ENCODE measurements at places on chromosomes 12 and 14. TPM values are rescaled to one million over a fixed set of nuclear protein-coding genes. Genes with fewer than 3 reads are reported as not detected.

GRCh38 chr12:8780389-8780788, 42.0 kb upstream of the A2ML1 start:
- no peak for ATAC-seq

- no peak for ATAC-seq
These were observed 9.1 kb upstream of the TMCC3 start for GRCh38 chr12:94659346-94659930.

DNA sequence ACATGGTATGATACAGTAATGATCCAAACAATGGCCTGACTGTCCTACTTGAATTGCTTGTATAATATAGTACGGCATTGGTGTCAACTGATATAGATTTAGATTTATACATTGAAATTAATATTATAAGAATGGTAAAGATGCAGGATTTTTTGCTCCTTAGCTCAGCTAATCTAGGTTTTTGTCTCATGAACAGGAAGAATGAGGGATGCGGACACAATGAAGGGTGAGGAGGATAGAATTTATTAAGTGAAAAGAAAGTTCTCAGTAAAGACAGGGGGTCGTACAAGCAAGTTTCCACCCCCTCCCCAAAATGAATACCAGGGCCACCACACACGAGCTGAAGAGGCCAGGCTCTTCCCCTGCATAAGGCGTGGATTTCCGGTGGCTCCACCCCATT, 96.1 kb downstream of the KCNA5 start:
- ATAC-seq = no peak

Gene SARNP
- total RNA-seq = 66.9 TPM

DNA sequence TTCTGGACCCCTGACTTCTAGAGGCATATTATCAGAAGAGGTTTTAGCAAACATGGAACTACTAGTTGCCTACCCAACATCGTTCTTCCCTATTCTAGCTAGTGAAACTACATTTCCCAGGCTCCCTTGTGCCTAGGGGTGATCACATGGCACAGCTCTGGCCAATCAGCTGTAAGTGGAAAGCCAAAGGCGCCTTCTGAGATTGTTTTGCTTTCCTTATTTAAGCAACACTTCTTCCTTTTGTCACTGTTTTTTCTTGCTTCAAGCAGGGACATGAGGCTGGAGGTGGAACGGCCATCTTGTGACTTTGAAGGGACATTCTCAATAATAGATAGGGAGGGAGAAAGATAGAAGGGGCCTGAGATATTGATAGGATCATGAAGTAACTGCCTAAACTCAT, 136.7 kb downstream of the ZNF664 start:
- no peak for ATAC-seq

DNA sequence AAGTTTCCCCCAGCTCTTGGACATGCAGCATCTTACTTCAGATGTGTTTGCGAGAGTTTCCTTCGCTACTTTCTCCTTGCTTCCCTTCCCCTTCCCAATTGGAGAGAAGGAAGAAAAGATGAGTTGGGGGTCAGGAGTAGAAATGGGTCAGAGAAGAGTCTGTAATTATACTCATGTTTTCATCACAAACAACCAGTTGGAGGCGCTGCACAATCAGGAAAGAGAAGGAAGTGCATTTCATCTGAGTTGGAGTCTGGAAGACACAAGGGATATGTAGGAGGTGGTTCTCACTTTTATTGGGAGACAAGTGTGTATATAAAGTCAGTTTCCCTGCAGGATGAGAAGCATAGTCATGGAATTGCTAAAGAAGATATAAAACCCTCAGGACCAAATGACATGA, 31.3 kb upstream of the VSX2 start:
- no peak for ATAC-seq

GRCh38 chr14:77543240-77543551, 44.6 kb upstream of the ISM2 start:
- no peak for ATAC-seq

DNA sequence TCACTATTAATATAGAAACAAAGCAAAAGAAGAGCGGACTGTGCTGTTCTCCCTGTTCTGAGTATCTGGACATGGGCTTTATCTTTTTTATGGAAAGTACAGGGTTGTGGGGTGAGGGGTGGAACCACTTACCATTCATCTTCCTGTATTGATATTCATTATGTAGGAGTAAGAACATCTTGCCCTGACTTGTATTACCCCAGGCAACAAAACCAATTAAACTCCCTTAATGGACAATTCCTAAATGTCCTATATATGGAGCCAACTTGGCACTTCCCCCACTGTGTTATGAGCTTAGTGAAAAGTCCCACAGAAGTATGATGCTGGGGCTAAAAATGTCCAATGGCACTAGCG, 139.9 kb upstream of the KRR1 start:
- ATAC-seq = no peak

DNA sequence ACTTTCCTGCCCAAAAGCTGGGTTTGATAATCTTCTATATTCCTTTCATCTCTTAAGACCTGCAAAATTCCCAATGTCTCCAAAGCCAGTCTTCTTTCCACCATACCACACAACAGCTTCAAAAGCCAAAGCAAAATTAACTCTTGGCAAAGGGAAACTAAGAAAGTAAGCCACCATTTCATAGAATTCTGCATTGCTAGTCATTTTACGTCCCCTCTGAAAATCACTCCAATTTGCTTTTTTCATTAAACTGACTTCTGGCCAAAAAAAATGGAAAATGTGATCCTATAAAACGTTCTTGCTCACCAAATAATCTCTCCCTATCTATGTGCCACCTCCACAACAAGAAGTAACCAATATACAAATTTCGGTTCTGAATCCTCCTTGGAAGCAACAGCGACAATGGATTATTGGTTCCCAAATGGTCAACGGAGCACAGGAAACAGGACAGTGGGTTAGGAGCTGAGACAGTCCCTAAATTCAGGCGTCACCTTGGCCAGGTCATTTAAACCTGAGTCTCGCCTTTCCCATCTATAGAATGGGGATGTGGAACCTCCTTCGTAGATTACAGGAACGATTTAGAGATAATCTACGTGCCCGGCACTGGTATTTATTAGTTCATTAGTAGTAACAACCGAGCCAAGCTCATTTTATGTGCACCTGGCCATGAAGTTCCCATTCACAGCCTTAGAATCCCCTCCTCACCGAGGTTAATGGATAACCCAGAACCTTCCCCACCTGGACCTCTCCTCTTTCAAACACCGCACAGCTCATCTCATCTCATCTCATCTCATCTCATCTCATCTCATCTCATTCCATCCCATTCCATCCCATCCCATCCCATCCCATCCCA, 1.2 kb downstream of the NT5DC3 start:
- no peak for ATAC-seq

Gene RIMBP2
- 0.42 TPM for total RNA-seq

DNA sequence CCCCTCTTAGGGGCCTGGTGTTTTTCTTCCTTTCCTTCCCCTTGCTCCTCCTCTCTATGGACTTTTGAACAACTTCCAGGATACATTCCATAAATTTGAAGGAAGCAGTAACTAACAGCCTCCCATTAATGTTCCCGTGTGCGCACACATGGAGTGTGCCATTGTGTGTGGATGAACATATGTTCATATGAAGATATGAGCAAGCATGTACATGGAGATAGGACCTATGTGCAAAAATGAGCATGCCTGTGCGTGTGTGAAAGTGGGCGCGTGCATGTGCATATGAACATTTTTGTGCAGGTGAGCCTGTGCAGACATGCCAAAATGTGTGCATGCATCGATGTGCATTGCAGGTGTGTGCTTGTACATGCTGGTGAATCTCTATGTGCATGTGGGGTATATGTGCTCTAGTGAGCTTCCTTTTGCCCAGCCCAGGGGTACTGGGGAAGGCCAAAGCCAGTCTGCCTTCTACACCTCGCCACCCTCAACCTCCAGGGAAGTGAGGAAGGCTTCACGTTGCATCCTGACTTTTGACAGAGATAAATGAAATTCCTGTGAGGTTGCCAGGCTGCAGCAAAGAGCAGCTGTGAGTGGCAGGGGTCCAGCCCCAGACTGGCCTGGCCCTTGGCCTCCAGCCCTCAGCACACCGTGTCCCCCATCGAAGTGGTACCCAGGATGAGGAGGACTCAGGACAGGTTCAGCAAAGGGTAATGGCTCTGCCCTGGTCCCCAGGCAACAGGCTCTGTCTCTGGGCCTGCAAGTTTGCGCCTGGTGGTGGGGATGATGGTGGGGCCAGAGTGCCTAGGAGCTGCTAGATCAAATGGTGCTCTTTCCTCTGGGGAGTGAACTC, 21.1 kb upstream of the PGF start:
- no peak for ATAC-seq

- ATAC-seq = no peak
These were observed 573 bp upstream of the SUSD6 start for GRCh38 chr14:69610874-69611171.

- ATAC-seq = peak; percentile 6
These were observed 1.0 kb upstream of the RIC8B start for GRCh38 chr12:106773286-106774004.

- ATAC-seq = no peak
These were observed 36.1 kb downstream of the CFL2 start for GRCh38 chr14:34678306-34678705.

Gene SPIC
- not detected for total RNA-seq

DNA sequence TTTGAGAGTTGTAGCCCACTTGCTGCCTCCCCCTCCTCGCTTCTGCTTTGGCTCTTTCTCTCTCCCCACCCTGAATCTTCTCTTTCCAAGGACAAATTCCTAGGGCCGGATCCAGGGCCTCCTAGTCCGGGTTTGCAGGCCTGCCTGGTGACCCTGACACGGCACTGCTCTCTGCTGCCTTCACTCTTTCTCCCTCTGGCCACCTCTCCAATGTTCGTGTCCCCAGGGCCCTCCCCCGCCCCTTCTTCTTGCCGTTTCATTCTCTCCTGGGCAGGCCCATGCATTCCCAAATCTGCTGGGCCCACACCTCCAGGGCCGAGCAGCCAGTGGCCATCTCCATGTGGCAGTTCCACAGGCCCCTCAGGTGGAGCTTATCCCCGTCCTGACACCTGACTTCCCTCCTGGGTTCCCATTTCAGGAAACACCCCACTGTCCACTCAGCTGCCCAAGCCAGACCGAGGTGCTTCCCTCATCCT, 34.0 kb upstream of the CORO1C start:
- no peak for ATAC-seq

GRCh38 chr14:51566831-51567582, 84.7 kb upstream of the FRMD6 start:
- no peak for ATAC-seq

DNA sequence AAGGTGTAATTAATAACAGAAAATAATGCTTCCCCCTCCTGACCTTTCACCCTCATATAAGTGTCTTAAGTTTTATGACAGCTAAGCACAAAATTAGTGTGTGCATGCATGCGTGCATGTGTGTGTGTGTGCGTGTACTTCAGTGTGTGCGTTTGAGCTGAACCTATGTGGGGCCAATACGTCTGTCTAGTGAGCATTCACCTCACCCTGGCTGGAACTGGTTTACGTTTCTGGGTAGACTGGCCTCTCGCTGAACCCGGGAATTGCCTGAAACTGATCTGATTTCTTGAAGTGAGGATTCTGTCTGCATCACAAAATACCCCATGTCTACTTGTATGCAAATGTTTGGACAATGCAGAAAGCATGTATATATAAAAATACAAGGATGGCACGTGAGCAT, 68.2 kb upstream of the TBX3 start:
- no peak for ATAC-seq

GRCh38 chr12:111034083-111034885, 113.9 kb upstream of the MYL2 start:
- ATAC-seq = no peak

Gene CLEC6A
- total RNA-seq = not detected

- no peak for ATAC-seq
These were observed 31.9 kb downstream of the KNTC1 start for GRCh38 chr12:122558745-122559641.

DNA sequence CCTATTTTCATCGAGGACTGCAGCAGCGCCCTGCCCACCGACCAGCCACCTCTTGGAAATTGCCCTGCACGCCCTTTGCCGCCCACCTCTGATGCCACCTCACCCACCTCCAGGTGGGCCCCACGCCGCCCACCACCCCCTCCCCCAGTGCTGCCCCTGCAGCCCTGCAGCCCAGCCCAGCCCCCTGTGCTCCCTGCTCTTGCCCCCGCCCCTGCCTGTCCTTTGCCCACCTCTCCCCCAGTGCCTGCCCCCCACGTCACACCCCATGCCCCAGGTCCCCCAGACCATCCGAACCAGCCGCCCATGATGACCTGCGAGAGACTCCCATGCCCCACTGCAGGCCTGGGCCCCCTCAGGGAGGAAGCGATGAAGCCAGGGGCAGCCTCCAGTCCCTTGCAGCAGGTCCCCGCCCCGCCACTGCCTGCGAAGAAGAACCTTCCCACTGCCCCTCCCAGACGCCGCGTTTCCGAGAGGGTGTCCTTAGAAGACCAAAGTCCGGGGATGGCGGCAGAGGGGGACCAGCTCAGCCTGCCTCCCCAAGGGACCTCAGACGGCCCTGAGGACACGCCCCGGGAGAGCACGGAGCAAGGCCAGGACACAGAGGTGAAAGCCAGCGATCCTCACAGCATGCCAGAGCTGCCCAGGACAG, 96.5 kb downstream of the LGMN start:
- ATAC-seq = no peak

GRCh38 chr12:51821440-51822260, 26.9 kb downstream of the FIGNL2 start:
- ATAC-seq = no peak

DNA sequence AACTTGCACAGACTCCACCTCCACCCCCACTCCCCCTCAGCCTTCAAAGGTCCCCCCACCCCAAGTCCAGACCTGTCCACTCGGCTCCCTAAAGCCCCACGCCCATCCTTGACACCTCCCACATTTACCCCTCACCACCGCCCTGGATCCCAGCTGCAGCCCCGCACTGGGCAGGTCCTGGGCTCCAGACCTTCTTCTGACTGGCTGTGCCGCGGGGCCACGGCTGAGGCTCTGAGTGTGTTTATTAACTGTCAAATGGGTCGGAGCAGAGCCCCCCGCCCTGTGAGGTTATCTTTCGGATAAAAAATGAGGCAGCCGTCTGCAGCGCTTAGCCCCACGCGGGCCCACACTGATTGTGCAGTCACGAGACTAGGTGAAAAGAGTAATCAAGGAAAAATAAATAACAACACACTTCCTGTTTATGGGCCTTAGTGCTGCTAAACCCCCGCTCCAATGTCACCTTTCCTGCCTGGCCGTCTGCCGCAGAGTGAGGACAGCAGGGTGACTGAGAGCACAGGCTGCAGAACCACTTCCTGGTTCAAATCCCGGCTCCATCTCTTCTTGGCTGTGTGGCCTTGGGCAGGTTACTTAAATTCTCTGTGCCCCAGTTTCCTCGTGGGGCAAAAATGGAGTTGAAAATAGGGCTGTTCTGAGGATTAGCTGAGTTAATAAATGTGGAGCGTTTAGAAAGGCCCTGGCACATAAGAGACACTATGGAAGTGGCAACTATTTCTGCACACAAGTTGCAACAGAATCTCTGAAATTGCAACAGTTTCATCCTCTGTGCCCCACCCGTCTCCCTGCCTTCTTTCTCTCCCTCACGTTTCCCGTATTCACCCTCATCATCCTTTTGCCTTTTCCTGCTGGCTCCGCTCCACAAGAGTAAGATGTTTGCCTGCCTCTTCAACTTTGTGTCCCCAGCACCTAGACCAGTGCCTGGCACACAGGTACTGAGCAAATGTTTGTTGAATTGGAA, 9.4 kb downstream of the SETD1B start:
- ATAC-seq = no peak
